Fibroblast of upper back skin (primary cell): ENCODE measurements at places on chromosomes 6 and 20.
A peak's percentile ranks its signal among the peaks of the same experiment; 100 is the strongest.

DNA sequence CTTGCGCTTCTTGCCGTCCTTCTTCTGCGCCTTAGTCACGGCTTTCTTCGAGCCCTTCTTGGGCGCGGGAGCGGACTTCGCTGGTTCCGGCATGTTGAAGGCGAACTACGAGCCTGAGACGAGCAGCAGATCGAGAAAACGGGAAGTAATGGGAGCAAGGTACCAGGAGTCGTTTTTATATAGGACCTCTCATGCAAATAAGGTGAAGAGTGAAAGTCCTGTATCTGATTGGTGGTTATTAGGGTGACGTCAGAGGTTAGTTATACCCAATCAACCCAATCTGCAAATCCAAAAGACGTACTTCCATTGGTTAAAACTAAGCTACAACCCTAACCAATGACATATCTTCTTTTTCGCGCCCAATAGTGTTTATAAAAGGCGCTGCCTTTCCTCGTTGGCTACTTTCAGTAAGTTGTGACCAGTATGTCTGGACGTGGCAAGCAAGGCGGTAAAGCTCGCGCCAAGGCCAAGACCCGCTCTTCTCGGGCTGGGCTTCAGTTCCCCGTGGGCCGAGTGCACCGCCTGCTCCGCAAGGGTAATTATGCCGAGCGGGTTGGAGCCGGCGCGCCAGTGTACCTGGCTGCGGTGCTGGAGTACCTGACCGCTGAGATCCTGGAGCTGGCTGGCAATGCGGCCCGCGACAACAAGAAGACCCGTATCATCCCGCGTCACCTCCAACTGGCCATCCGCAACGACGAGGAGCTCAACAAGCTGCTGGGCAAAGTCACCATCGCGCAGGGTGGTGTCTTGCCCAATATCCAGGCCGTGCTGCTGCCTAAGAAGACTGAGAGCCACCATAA lies 100.6 kb upstream of the PRSS16 start:
- peak; percentile 100 for DNase-seq

DNA sequence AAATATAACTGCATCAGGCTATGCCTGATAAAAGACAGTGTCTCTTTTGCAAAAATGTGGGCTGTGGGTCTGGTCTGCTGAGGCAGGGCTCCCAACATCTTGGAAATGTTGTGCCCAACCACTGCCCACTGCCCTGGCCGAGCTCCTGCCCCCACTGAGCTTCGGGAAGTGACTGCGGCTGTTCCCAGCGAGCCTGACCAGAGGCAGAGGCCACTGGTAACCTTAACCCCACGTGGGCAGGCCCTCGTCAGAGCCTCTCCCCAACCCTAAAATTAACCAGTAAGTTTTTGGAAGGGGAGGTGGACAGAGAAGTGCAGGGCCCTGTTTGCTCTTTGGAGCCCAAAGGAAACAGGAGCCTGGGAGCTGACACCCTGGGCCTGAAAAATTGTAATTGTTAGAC lies 225.9 kb downstream of the MAFB start:
- no peak for DNase-seq

GRCh38 chr6:130852844-130853554 lies 25.8 kb downstream of the SMLR1 start:
- peak; percentile 47 for DNase-seq

- DNase-seq = no peak
Observed at GRCh38 chr20:4720977-4721349, 746 bp upstream of the PRND start.

- DNase-seq = peak; percentile 83
Observed at GRCh38 chr6:69865126-69865525, 1.2 kb upstream of the COL19A1 start.

- DNase-seq = peak; percentile 37
Observed at GRCh38 chr6:15317934-15318902, 72.3 kb downstream of the JARID2 start.

DNA sequence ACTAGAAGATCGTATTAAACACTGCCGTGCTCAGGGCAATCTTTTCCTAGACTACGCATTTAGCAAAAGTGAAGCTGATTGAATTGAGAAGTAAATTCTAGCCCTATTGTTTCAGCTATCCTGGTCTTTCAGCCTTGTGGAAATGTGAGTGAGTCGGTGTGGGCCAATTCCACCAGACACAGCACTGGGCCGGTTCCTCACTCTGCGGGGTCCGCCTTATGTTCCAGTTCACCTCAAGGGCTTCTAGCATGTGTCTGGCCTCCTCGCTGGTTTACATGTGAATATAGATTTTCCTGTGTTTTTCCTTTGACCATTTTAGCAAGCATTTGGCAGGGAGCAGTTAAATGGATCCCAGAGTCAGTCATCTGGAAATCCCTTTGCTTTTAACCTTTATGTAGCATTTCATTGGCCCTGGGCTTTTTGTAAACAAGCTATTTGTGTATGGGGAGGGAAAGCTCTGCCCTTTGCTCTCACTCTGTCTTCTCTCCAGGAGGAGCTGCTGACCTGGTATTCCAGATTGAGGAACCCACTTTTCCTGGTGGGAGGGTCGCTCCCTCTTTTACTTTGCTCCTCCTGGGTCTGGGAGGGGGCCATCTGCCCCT lies 12.4 kb upstream of the GTSF1L start:
- DNase-seq = no peak

DNA sequence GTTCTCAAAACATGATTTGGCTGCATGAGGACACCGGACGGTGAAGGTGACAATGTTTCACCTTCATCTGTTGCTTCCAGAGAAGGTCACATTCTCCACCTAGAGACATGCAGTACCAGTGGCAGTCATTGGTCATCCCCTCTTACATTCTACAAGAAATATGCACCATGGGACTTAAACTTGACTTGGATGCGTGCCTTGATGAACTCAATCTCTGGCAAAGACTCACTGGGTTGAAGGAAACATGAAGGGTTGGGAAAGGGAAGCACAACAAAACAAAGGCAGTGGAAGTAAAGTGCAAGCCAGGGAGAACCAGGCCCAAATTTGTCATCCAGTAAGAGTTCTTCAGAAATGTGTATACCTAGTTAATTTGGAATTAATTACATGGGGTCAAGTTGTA lies 39.4 kb upstream of the ARMH2 start:
- DNase-seq = no peak

DNA sequence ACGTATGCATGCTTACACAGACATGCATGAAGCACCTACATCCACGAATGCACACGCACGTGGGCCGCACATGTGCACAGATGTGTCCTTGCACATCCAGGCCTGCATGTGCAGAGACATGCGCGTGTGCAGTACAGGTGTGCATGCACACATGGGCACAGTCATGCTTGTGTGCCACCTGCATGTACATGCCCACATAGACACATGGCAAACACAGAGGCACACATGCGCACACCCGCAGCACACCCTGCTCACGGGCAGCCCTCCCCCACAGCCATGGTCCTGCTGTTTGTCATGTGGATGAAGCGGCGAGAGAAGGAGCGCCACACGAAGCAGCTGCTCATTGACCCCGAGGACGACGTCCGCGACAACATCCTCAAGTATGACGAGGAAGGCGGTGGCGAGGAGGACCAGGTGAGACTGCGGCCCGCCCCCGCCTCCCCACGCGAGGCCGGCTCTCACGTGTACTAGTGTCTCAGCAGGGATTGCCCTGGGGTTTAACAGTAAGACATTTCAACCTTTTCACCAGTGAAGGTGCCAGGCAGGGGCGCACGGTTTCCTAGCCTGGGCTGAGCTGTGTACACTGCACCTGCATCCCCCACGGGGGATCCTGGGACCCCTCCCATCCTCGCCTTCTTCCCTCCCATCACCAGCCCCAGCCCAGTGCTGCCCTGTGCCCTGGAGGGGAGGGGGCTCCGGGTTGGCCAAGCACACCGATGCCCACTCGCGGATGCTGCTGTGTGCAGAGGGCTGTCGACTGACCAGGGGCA lies 132.8 kb downstream of the TAF4 start:
- DNase-seq = no peak
